Right lobe of liver (tissue), 6 donors: ENCODE measurements at places on chromosomes 4 and X. TPM values are rescaled to one million over a fixed set of nuclear protein-coding genes. Genes with fewer than 3 reads are reported as not detected.
A peak's percentile ranks its signal among the peaks of the same experiment; 100 is the strongest.

VCX2 gene
- total RNA-seq, result not detected

- no peaks in the 10 kb centered on the region for H3K36me3 ChIP-seq
- no peaks in the 10 kb centered on the region for H3K27me3 ChIP-seq
- no peak overlapping the region for H3K27ac ChIP-seq
- H3K4me1 ChIP-seq, result no peaks in the 10 kb centered on the region
- H3K4me3 ChIP-seq, result no peak overlapping the region
- DNase-seq, result peak; percentile 13
These were observed 116.7 kb downstream of the FAM53A start for GRCh38 chr4:1567519-1567807.

GRCh38 chr4:153788413-153789276, at the start of gene SFRP2:
Gene SFRP2 (minus strand): TSS chr4:153789083. CDS start chr4:153788835, 248 bp downstream.
- peaks cover 33% of the 10 kb centered on the region for H3K27me3 ChIP-seq
- H3K4me1 ChIP-seq, result peaks cover 22% of the 10 kb centered on the region
- no peak within 1 kb of the TSS for H3K27ac ChIP-seq
- H3K36me3 ChIP-seq, result no peaks in the 10 kb centered on the region
- H3K4me3 ChIP-seq, result no peak within 1 kb of the TSS
- no peak for DNase-seq

- DNase-seq, result peak; percentile 44
- no peak overlapping the region for H3K27ac ChIP-seq
- no peak overlapping the region for H3K4me3 ChIP-seq
- no peaks in the 10 kb centered on the region for H3K27me3 ChIP-seq
- H3K36me3 ChIP-seq, result no peaks in the 10 kb centered on the region
- H3K4me1 ChIP-seq, result no peaks in the 10 kb centered on the region
These were observed 2.5 kb downstream of the P2RY8 start for GRCh38 chrX:1534301-1535168.

DNA sequence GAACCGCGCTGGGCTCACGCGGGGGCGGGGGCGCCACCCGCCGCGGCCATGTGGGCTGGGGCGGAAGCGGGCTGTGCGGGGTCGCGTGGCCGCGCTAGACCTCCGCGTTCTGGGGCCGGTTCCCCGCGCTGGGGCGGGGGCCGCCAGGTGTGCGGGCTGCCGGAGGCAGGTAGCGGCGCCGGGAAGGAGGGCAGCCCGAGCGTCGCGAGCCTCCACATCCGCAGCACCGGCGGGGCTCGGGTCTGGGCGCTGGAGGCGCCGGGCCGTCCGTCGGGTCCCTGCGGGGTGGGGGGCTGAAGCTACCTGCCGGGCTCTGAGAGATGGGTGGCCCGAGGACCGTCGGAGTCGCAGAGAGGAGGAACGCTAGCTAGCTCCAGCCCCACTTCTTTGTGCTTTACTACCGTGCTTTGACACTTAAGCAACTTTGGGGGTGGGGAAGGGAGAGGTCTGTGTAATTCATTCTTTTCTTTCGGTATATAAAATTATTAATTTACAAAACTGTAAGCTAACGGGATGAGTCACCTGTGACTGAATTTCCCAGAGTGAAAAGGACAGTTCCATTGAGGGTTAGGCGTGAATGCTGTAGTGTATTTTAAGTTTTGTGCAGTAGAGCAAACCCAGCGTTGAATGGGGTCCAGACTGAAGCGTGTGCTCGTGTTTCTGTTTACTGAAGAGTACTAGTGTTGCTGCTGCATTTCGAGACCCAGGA, 689 bp downstream of the METAP1 start:
- no peak for DNase-seq
- no peaks in the 10 kb centered on the region for H3K36me3 ChIP-seq
- no peaks in the 10 kb centered on the region for H3K4me1 ChIP-seq
- no peaks in the 10 kb centered on the region for H3K27me3 ChIP-seq

GRCh38 chr4:15961781-15962510, 1.0 kb downstream of the FGFBP2 start:
- DNase-seq, result no peak
- H3K4me3 ChIP-seq, result no peak overlapping the region
- H3K4me1 ChIP-seq, result no peaks in the 10 kb centered on the region
- H3K27ac ChIP-seq, result no peak overlapping the region
- no peaks in the 10 kb centered on the region for H3K36me3 ChIP-seq
- H3K27me3 ChIP-seq, result no peaks in the 10 kb centered on the region

ZNF157 gene
- total RNA-seq, result not detected

DNA sequence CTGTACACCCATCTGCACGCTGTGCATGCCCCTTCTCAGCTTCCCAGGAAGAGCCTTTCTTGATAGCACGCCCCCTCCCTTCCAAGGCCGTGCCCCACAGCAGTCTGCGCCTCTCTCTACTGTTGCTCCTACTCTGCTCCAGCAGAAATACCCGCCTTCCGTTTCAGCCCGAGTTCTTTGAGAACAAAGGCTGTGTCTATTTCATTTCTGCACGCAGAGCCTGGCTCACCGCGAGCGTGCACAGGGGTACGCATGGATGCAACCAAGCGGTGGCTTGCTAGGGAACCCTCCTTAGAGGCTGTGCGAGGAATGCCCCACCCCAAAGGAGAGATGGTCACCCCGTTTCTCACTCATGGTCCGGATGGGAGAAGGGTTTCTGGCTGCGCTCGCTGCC, 485 bp downstream of the AADAT start:
- H3K4me1 ChIP-seq, result no peaks in the 10 kb centered on the region
- H3K36me3 ChIP-seq, result peaks cover 3% of the 10 kb centered on the region
- peak; percentile 25 for DNase-seq
- no peaks in the 10 kb centered on the region for H3K27me3 ChIP-seq
- H3K4me3 ChIP-seq, result peak overlapping the region; percentile 66

DNA sequence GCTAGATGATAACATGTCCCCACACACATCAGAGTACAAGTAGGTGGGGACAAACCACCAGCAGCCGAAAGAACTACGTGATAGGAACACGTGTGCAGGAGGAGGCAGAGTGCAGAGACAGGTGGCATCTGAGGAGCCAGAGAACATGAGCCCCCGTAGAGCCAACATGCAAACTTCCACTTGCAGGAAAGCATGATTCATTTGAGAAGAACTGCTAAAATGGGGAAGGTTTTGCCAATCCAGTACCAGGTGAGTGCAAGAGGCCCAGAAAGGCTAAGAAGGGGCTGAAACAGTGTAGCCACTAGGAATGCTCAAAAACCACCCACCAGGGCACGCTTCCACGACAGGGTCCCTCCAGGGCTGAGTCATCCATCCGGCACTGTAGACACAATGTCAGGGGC, 149.8 kb upstream of the TENM3 start:
- H3K4me1 ChIP-seq, result no peaks in the 10 kb centered on the region
- H3K27ac ChIP-seq, result no peak overlapping the region
- DNase-seq, result no peak

IL13RA2 gene
- 2.8 TPM for total RNA-seq

TSPAN7 gene
- total RNA-seq, result 18.8 TPM

DNA sequence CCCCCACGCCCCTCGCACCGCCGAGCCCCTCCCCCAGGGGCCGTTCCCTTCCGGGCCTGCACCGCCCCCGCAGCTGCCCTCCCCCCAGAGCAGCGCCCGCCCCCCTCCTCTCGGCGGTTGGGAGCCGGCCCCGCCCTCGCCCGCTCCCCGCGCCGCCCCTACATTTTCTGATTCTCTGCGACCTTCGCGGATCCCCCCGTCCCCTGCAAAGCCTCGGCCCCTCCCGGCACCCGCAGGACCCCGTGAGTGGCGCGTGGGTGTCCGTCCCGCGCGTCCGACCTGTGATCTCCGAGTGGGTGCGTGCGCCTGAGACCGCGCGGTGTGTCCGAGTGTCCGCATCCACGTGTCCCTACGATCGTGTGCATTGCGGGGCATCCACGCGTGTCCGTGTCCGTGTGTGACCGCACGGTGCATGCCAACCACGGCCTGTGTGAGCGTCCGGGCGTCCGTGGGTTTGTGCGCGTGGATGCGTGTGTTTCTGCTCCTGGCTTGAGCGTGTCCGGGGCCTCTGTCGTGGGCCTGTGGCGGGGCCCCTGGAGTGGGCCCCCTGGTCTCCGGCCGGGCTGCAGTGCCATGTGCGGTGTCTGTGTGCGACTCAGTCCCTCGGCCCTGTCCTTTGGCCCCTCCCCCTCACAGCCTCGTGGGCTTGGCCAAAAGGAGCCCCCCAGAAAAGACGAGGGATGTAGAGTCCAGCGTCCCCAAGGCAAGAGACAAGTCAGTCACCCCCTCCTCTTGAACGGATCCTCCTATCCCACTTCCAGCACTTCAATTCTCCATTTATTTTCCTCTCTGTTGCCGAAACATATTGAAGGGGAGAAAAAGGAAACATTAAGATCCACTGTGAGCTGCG, 8.8 kb upstream of the NKX1-1 start:
- no peak overlapping the region for H3K27ac ChIP-seq
- no peaks in the 10 kb centered on the region for H3K36me3 ChIP-seq
- peaks cover 5% of the 10 kb centered on the region for H3K27me3 ChIP-seq
- H3K4me3 ChIP-seq, result no peak overlapping the region
- DNase-seq, result peak; percentile 29

DNA sequence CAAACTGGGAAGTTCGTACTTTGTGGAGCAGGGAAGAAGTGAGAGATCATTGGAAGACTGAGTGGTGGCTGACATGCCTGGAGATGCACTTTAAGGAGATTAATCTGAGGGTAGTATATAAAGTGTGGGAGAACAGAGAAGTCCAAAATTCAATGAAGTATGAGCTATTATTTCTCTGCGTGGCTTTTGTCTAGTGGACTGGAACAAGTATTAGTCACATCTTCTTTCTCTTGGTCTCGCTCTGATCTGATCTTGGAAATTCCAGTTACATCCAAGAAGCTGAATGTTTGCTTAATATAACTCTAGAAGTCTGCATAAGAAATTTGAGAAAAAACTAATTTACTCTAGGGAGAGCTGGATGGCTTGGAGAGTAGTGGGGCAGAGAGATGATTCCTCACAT, 64.8 kb upstream of the NR0B1 start:
- no peaks in the 10 kb centered on the region for H3K36me3 ChIP-seq
- H3K4me1 ChIP-seq, result no peaks in the 10 kb centered on the region
- no peak for DNase-seq
- H3K4me3 ChIP-seq, result no peak overlapping the region

GRCh38 chr4:149555146-149555545, 260.5 kb downstream of the IQCM start:
- H3K27ac ChIP-seq, result no peak overlapping the region
- no peak for DNase-seq
- no peaks in the 10 kb centered on the region for H3K27me3 ChIP-seq
- H3K36me3 ChIP-seq, result no peaks in the 10 kb centered on the region

GRCh38 chr4:182133033-182133432, 110.2 kb upstream of the TENM3 start:
- no peak overlapping the region for H3K4me3 ChIP-seq
- no peaks in the 10 kb centered on the region for H3K4me1 ChIP-seq
- H3K27ac ChIP-seq, result no peak overlapping the region

- DNase-seq, result no peak
- no peaks in the 10 kb centered on the region for H3K36me3 ChIP-seq
- no peaks in the 10 kb centered on the region for H3K27me3 ChIP-seq
- H3K4me3 ChIP-seq, result no peak overlapping the region
- no peak overlapping the region for H3K27ac ChIP-seq
- no peaks in the 10 kb centered on the region for H3K4me1 ChIP-seq
These were observed 5.1 kb downstream of the BGN start for GRCh38 chrX:153499876-153500275.

DNA sequence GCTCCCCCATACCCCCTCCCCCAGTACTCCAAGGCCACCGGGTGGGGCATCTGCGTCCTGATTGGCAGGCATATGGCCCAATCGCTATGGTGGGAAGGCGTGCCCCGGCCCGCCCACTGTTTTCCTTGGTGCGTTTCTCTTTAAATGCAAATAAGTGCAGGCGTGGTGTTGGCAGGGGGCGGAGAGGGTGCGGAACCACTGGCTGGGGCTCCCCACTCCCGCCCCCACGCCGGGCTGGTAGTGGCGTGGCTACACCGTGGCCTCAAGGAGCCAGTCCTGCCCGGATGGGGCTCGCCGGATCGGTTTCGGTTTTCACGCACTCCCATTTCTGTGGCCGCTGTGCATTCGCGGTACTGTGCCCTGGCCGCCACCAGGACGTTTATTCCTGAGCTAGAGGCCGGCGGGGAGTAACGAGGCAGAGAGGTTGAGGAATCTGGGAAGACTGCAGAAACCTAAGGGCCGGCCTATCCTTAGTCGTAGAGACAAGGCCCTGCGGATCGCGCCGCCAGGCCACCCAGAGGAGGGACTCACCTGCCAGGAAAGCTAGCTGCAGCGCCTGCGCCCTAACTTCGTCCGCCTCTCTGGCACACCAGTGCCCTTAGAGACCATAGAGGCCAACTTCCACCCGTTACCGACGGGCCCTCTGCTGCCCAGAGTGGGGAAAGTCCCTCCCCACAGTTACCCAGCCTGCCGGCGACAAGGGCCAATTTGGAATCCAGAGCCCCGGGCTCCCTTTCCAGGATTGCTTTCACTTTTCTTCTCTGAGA, 410 bp upstream of the AMER1 start:
- H3K27me3 ChIP-seq, result no peaks in the 10 kb centered on the region
- H3K4me1 ChIP-seq, result no peaks in the 10 kb centered on the region
- peak overlapping the region; percentile 63 for H3K4me3 ChIP-seq
- H3K36me3 ChIP-seq, result no peaks in the 10 kb centered on the region
- H3K27ac ChIP-seq, result peak overlapping the region; percentile 93

GRCh38 chr4:186012071-186012470, 56.9 kb upstream of the TLR3 start:
- H3K27ac ChIP-seq, result no peak overlapping the region
- H3K27me3 ChIP-seq, result no peaks in the 10 kb centered on the region
- no peak for DNase-seq

GRCh38 chr4:100189820-100190642, at the start of gene DDIT4L:
Gene DDIT4L (minus strand): TSS chr4:100190468. CDS start chr4:100189983, 485 bp downstream.
- no peaks in the 10 kb centered on the region for H3K36me3 ChIP-seq
- H3K4me3 ChIP-seq, result peak within 1 kb of the TSS; percentile 63
- H3K27ac ChIP-seq, result no peak within 1 kb of the TSS
- no peaks in the 10 kb centered on the region for H3K4me1 ChIP-seq
- H3K27me3 ChIP-seq, result no peaks in the 10 kb centered on the region

- H3K4me3 ChIP-seq, result peak overlapping the region; percentile 43
- DNase-seq, result no peak
- H3K4me1 ChIP-seq, result no peaks in the 10 kb centered on the region
- H3K36me3 ChIP-seq, result no peaks in the 10 kb centered on the region
- H3K27ac ChIP-seq, result no peak overlapping the region
These were observed 38.5 kb upstream of the IQSEC2 start for GRCh38 chrX:53319614-53320542.

MAGEC1 gene
- not detected for total RNA-seq

MAD2L1 gene
- 0.86 TPM for total RNA-seq

GYPA gene
- not detected for total RNA-seq

- H3K4me1 ChIP-seq, result no peaks in the 10 kb centered on the region
- no peaks in the 10 kb centered on the region for H3K27me3 ChIP-seq
- no peaks in the 10 kb centered on the region for H3K36me3 ChIP-seq
- no peak overlapping the region for H3K27ac ChIP-seq
- H3K4me3 ChIP-seq, result no peak overlapping the region
- DNase-seq, result no peak
These were observed 48.2 kb upstream of the PCDH7 start for GRCh38 chr4:30671926-30672448.

SLITRK4 gene
- 0.43 TPM for total RNA-seq

DNA sequence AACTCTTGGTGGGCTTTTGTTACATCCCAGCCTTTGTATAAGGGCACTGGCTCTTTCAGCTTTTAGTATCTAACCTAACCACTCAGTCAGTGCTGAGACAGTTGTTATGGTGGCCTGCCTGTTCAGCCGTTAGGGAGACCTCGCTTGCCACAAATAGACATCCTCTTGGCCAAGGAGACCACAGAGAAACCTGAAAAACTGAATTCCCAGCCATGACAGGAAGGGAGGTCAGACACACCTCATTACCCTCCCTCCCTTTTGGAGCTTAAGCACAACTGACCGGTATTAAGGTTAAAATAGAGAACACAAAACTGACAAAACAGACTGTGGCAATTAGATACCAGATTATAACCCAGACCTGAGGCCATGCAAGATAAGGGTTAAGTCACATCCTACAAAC, 1639.3 kb downstream of the RPA4 start:
- no peaks in the 10 kb centered on the region for H3K36me3 ChIP-seq
- no peak overlapping the region for H3K4me3 ChIP-seq
- H3K27ac ChIP-seq, result no peak overlapping the region
- H3K27me3 ChIP-seq, result peaks cover 5% of the 10 kb centered on the region
- no peak for DNase-seq
